ENCODE measurements at places on chromosomes 3 and 15.

DNA sequence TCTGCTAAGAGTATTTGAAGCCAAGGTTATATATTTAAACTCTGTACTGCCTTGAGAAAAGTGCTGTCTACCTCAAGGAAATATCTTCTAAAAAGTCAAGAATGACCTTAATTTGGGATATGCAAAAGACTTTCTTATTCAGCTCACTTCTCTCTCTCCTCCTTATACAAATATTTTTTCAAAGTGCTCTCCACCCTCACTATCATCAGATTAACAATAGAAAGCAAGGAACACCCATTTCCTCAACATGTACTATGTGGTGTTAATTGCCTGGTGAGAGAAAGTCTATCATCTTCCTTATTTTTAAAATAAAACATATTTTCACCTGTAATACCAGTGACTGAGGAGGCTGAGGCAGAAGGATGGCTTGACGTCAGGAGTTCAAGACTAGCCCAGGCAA, 44.4 kb upstream of the RSL24D1 start:
- no peak for DNase-seq

GRCh38 chr3:16406579-16406978, 106.9 kb downstream of the RFTN1 start:
- no peak for DNase-seq

DNA sequence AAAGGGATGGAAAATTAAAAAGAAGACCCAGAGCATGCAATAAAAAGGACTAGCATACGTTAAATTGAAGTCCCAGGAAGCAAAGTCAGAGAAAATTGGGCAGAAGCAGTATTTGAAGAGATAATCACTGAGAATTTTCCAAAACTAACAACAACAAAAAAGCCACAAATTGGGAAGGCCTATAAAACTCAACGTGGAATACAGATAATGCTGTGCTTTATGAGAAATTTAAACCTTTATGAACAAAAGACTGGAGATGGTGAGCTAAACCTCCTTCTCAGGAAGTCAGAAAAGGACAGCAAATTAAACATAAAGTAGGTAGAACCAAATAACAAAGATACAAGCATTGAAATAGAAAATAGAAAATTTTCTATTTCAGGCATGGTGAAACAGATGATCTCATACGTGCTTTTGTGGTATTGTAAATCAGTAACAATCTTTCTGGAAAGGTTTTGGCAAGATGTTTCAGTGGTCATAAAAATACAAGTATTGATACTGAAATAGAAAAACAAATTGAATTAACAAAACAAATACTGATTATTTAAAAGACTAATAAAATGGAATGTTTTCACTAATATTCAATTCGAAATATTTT, 55.6 kb downstream of the LYSMD4 start:
- DNase-seq = no peak

DNA sequence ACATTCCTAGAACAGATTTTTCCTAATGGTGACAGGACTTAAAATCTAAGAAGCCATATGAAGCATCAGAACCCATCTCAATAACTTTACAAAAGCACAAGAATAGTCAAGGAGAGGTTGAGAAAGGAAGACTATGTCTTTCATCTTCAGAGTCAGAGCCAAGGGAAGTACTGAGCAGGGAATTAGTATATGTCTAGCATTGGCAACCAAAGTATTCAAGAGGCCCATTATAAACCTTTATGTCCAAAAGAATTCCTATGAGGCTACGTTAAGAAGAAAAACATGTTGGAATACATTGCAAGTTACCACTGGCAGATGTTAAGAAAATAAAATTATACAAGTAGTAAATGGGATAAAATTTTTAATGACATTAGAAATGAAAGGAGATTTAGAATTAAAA, 150.5 kb downstream of the MAGI1 start:
- DNase-seq = no peak

DNA sequence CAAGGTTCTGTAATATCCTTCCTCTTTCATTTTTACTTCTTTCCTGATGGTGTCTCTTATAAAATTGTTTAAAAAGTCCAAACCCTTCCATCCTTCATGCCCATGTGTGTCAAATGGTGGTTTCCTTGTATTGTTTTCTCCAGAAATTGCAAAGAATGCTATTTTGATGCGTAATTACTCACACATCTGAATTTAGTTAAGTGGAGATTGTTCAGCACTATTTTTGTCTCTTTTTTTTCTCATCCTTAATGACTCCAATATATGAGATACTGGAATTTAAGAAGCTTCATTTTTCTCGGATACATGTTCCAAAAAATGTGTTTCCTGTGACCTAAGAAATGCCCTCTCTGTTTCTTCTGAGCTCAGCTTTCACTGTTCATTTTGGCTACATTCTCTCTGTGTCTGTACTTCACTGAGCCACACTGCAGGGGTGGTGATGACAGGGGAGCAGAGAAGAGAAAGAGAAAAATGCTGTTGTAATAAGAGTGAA, 799.8 kb downstream of the DIPK2A start:
- no peak for DNase-seq

DNA sequence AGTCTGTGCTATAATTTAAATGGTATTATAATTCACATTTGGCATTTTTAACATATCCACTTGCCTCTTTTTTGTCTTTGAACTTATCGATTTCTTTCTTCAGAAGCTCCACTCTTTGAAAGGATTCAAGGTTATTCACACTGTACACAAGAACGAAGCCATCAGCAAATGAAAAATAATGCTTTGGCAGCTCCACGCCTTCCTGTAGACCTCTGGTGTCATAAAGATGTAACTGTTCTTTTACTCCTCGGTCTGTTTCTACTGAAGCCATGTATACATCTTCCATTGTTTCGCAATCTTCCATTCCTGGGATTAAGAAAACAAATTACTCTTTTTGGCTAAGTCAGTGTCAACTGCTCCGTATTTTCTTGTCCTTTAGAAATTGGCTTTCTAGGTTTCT, 16.0 kb downstream of the NKIRAS1 start:
- no peak for DNase-seq

DNA sequence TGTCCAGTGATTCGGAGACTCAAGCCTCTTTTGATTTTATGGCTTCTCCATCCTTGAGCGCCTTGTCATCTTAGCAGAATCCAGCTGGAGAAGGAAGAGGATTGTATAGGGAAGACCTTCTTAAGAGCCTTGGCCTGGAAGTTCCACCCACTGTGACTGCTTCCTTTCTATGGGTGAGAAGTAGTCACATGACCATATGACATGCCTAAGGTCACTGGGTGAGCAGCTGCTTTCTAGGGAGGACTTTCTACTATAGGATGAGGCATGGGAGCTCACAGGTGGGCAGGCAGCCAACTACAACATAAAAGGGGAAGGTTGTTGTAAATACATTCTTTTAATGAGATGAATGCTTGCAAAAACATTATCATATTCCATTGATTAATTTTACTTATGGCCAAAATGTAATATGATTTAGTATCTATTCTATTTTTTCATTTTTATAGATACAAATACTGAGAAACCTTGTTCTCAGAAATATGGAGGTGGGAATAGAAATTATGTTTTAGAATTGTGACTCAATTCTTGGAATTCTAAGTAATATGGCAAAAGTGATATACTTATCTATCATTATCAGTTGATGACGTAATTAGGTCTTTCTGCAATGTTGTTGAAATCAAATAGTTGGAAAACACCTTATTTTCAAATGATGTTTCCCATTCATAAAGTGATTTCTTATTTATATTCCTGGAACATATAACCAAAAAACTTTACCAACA, 53.6 kb upstream of the MINAR1 start:
- DNase-seq = no peak

GRCh38 chr3:129121016-129121791, 400 bp downstream of the RAB43 start:
- no peak for DNase-seq

DNA sequence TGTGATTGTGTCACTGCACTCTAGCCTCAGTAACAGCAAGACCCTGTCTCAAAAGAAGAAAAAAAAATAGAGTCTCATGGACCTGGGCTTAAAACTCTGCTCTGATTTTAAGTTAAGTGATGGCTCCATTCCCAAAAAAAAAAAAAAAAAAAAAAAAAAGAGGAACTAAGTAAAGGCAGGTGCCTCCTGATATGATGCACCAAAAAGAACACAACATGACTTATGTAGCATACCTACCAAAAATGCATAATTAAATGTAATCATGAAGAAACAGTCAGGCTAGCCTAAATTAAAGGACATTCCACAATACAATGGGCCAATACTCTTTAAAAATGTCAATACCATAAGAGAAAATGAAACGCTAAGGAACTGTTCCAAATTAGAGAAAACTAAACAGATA, 5.4 kb upstream of the IREB2 start:
- DNase-seq = no peak

DNA sequence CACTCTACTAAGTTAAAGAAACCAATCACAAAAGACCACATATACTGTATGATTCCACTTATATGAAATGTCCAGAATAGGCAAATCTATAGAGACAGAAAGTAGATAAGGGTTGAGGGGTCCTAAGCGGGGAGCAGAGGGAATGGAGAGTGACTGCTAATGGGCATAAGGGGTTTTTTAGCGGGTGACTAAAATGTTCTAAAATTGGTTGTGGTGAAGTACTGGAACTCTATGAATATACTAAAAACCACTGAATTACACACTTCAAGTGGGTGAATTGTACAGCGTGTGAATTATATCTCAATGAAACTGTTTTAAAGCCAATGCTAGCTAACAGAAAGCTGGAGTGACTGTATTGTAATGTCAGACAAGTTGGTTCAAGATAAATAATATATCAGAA, 33.3 kb downstream of the KPNA1 start:
- DNase-seq = no peak

DNA sequence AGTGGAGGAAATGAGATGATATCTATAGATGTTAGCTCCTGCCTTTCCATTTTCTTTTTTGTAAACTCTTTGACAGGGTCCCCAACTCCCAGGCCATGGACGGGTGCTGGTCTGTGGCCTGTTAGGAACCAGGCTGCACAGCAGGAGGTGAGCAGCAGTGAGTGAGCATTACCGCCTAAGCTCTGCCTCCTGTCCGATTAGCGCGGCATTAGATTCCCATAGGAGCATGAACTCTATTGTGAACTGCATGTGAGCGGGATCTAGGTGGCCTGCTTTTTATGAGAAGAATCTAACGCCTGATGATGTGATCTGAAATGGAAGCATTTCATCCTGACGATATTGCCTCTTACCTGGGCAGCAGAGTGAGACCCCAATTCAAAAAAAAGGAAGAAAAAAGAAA, 56.8 kb upstream of the CHD2 start:
- no peak for DNase-seq

GRCh38 chr3:41065340-41065739, 134.0 kb upstream of the CTNNB1 start:
- DNase-seq = no peak

DNA sequence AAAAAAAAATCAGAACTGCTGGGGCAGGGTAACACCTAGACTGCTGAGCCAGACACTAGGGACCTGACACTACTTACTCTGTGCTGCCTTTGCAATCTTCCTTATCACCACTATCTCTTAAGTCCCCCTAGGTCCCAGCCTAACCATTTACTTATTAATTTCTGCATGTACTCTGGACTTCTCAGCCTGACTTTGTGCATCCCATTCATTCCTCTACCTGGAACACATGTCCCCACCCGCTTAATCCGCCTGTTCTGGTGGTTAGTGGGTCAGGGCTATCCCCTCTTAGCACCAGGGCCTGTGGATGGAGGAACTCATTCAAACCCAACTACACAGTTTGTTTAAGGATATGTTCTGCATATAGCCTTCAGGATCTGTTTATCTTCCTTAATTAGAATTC, 5.0 kb upstream of the CACNA1D start:
- no peak for DNase-seq

DNA sequence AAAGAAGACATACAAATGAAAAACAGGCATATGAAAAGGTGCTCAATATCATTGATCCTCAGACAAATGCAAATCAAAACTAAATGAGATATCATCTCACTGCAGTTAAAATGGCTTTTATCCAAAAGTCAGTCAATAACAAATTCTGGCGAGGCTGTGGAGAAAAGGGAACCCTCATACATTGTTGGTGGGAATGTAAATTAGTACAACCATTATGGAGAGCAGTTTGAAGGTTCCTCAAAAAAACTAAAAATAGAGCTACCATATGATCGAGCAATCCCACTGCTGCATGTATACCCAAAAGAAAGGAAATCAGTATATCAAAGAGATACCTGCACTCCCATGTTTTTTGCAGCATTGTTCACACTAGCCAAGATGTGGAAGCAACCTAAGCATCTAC, 165.8 kb downstream of the PLCL2 start:
- no peak for DNase-seq

GRCh38 chr3:5258526-5258925, 71.0 kb downstream of the EDEM1 start:
- no peak for DNase-seq

DNA sequence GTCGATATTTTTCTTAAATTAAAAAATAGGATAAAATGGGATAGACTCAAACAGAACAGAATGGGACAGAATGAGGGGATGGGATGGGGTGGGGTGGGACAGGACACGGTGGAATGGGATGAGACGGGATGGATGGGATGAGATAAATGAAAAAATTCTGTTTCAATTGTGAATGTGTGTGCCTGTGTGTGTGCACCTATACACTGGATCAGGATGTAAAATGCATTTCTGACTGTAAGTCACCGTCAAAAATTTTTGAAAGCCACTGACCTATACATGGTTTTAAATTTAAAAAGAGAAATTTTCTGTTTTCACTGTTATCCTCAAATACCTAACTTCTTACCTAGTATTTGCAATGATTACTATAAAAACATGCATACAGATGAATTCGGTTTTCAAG, 108.7 kb upstream of the UBE2E2 start:
- DNase-seq = no peak

DNA sequence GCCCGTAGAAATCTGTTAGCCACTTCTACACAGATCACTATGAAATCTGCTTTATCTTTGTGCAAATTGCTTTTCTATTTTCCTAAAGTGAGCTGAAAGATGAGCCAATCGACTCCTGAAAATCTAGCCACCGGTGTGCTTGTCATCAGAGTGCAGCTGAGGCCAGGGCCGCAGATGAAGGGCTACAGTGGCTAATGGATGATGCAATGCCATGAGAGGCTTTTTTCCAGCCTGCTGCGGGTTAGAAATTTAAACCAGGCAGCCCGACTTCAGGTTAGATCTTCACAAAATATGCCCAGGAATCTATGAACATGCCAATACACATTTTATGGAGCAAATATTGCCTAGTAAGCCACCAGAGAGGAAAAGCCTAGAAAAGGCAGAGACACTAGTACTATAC, 948.2 kb upstream of the CFAP20DC start:
- DNase-seq = no peak

GRCh38 chr15:77037388-77038209, 33.3 kb downstream of the TSPAN3 start:
- DNase-seq = no peak

DNA sequence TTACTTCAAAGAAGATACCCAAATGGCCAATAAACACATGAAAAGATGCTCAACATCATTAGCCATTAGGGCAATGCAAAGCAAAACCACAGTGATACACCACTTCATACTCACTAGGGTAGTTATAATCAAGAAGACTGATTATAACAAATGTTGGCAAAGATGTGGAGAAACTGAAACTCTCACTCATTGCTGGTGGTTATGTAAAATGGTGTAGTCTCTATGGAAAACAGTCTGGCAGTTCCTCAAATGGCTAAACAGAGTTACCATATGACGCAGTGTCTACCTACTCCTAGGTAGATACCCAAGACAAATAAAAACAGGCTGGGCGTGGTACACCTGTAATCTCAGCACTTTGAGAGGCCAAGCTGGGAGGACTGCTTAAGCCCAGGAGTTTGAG, 3.5 kb upstream of the ZFAND6 start:
- DNase-seq = no peak

GRCh38 chr3:77456906-77457305, 417.0 kb downstream of the ROBO2 start:
- DNase-seq = no peak

- no peak for DNase-seq
These were observed 331.8 kb downstream of the LRTM1 start for GRCh38 chr3:54596087-54596486.

Data from NCI-H1694 treated with DMSO at 0.1 percent for 48 hours (cell line).